Putamen (tissue), 1 donor: ENCODE measurements at places on chromosomes 2 and 18.

- no peak for DNase-seq
Measured at GRCh38 chr2:182281276-182281675, 145.6 kb downstream of the PDE1A start.

DNA sequence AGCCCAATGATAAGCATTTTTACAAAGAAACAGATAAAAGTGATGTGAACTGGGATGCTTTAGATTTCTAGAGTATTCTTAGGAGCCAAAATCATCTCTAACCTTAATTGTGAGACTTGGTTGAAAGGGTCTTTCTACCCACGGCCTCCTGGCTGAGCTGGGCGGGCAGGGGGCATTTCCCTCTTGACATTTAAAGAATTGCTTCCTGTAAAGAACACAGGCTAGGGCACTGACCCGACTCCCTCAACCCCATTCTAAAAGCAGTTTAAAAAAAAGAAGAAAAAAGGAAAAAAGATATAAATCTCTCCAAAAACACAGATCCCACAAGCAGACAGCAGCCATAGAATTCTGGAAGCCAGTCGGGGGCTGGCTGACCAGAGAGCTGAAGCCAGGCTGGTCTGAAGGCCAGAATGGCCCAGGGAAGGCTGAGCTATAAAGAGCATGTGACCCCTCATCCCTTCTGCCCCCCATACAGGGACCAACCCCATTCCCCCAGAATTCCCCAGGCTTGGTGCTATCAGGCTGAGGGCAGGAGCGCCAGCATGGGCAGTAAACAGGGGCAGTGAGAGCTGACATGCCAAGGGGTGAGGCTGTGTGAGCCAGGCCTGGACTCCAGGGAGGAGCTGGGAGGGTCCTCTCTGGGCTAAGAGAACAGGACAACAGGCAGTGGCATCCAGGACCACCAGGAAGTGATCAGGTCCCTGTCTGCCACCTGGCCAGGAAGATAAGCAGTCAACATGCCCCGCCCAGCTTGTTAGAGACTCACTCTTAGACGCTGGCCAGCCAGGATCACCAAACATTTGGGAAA lies 188.5 kb downstream of the HDAC4 start:
- no peak for DNase-seq

DNA sequence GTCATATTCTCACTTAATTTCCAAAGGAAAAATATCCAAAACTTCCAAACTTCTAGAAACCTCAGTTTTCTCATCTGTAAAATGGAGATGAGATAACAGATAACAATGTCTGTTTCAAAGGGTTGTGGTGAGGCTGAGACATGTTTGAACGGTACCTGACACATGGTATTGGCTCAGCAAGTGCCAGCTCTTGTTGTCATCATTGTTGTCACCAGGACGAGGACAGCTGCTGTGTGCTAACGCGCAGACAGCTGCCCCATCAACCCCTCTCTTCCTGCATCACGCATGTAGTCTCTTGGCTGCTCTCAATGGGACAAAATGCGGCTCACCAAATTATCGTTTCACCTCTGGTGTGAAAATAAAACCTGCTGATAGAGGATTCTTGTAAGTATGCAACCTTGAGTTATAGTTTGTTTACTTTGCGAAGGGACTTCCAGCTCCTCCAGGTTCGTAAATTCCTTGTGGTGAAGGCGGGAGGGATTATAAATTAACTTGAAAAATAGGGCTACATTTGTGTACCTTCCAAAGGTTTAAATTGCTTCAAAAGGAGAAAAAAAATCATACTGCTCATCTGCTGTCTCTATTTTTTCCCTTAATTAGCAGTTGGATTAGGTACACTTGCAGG lies 605.4 kb downstream of the BCL11A start:
- DNase-seq: no peak

GRCh38 chr2:139684286-139684860 lies 904.2 kb upstream of the NXPH2 start:
- no peak for DNase-seq

DNA sequence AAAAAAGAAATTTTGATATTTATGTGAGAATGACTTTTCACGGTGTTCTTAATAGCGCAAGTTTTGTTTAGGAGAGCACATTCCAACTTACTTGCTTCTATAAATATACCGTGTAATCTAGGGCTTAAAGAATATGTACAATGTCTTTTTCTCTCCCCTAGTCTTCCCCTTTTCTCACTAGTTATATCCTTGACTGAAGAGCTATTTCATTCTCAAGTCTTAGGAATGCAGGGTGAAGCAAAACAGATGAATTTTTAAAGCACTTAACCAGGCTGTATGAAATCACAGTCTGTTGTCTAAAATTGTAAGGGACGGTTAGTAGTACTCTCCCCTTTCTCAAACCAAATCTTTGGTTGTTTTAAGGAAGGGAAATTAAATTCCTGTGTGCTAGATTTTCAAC lies 29.6 kb upstream of the SLC30A6 start:
- DNase-seq: no peak

DNA sequence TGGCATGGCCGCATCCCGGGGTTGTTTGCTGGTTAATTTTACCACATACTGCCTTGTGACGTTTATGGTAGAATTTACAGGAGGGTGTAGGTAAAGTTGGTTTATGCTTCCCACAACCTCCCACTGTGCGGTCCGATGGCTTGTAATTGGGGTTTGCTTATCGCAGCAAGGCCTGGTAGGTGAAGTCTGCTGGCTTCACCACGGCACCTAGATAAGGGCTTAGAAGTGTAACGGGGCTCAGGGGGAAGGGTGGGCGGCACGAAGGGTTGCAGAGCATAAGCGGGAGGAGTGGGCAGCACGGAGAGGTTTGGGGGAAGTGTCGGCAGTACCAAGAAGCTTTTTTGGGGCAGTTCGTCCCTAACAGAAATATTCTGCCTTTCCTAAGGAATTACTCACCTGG lies 39.0 kb upstream of the TMEM131 start:
- no peak for DNase-seq

DNA sequence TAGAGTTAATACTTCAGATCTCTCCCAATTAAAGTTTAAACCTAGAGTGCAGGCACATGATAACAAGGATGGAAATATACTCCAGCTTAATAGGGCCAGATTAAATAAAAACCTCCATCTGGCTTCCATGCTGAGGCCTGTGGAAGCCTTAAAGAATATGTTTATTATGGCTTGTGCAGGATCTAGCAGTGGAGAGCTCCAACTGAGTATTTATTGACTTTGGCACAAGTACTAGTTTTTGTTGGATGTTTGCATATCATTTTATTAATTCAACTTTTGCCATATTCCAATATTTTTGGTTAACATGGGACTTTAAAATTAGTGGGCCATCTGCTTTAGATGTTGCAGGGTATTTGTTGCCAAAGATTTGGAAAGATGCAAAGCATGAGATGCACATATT lies 860.4 kb upstream of the SOX11 start:
- no peak for DNase-seq

DNA sequence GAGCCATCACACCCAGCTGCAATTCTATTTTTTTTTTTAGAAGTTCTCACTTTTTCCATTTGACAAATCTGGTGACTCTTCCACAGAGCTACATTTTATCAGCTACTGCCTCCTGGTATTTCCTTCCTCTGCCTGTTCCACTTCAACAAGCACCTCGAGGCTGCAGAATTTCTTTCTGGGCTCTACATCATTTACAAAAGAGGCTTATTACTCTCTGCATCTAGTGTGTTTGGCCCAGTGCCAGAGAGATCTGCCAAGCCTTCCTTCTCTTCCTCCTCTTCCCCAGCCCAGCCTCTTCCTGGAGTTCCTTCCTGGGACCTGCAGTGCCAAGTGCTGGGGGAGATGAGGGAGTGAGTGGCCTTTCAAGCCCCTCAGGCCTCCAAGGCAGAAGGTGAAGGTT lies 119.6 kb upstream of the ITGA6 start:
- DNase-seq: no peak

DNA sequence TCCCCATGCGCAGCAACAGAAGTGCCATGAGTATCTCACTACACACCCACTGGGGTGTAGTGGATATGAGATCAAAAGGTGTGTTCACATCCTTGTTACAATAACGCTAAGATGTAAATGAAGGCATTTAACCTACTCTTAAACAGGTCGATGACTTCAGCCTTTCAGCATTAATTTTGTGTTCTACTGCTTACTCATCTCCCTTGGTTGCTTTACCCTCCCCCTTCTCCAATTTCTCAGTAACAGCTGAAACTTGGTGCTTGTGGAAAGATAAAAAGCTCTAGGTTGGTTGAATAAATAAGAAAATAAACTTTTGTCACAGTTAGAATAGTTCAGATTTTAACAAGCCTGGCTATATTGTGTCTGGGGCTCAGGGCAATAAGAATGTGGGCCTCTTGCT lies 147.5 kb upstream of the SESTD1 start:
- DNase-seq: no peak

DNA sequence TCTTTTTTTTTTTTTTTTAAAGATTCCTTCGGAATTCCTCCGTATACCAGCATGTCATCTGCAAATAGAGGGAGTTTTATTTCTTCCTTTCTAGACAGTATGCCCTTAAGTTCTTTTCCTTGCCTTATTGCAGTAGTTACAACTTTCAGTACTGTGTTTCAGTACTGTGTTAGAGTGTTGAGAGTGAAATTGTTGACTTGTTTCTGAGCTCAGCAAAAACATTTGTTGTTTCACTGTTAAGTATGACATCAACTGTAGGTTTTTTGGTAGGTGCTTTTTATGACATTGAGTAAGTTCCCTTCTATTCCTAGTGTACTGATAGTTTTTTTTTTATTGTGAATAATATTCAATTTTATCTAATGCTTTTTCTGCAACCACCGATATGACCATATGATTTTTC lies 43.9 kb downstream of the ACVR2A start:
- DNase-seq: no peak

DNA sequence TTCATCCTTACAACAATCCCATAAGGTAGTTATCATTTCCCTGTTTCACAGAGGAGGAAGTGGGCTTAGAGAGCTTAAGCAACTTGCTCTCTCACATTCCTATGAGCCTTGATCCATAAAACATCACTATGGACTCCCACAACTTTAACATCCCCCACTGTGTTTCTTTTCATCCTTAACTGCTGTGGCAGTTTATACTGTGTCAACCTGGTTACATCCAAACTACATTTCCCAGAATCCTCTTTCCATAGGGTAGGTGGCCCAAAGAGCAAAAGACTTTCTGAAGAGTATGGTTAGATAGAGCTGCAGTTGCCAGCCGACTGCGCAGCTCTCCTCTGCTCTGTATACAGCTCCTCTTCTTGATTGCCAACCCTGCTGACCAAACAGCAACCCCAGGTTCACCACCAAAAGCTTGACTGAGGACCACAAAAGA lies 22.5 kb downstream of the MAP3K2 start:
- DNase-seq: no peak

DNA sequence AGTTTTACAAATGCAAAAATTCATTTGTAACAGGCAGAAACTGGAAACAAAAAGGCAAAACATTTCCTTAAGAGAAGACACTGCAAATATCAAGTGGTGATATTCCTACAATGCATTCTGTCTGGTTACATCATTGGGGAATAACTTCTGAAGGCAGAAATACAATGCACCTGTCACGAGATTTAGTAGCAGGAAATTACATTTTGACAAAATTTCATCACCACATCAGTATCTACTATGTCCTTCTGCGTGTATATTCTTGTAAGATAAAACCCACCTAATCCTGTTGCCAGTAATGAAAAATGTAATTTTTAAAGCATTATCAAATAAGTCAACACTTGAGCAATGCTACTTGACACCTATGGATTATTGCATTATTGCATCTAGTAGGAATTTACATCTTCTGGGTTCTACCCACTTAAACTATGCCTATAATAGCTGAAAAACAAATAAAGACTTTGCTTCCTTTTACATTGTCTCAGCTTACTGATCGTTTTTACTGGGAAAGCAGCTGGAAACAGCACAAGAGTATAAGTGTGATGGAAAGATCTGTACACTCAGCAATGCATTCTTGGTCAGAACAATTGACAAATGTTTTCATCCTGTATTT lies 59.5 kb downstream of the IRS1 start:
- DNase-seq: no peak

DNA sequence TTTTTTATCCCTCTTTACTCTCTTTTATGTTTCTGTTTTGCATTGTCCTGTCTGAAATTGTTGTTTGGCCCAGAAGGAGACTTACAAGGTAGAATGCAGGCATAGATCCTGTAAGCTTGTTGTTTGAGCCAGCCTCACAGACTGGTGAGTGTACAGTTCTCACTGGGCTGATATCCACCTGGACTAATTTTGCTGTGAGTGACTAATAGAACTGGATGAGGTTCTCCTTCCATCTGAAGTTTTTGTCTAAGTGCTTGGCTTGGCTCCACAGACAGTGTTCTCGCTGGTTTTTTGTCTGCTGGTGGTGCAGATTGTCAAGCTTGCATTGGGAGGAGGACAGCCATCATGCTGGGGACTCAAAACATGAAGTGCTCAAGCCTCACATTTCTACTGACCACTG lies 495.7 kb downstream of the TSN start:
- DNase-seq: no peak

DNA sequence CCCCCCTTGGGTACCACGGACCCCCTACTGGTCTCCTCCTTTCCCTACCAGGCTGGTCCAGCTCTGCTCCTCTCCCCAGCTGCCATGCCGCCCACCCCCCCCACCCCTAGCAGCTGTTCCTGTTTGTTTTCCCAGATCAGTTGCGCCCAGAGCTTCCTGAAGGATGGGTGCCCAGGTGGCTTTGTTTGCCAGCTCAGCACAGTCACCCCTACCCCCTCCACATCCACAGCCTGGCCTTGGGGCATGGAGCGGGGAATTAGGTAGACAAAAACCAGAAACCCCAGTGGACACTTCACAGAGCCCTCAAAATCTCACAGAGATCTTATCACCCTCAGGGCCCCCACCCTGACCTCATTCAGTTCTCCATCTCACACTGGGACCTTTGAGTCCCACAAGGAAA lies 3.7 kb upstream of the CRYBA2 start:
- DNase-seq: no peak

DNA sequence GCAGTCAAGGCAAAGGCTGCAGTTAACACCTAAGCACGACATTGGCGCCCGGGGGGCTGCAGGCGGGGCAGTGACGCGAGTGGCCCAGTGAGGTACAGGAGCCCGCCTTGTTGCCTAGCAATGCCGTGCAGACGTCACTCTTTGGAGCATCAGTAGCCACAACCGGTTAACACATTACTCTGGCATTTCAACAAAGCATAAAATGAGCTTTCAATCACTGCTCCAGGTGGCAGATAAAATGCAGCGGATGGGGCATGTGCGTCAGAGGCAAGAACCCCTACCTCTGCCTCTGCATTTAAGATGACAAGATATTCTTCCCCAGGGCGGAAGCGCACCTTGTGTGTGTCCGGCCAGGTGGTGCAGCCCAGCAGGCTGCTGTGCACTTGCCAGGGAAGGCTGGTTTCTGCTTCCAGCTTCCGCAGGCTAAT lies 139.4 kb downstream of the MTCL1 start:
- DNase-seq: peak; percentile 44

DNA sequence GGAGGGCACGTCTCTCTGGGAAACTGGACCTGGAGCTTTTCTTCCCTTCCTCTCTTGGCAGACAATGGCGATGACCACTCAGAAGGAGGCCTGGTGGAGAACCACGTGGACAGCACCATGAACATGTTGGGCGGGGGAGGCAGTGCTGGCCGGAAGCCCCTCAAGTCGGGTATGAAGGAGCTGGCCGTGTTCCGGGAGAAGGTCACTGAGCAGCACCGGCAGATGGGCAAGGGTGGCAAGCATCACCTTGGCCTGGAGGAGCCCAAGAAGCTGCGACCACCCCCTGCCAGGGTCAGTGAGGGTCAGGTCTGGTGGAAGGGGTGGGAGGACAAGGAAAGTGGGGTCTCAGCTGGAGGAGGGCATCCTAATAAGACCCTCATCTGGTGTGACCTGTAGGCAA lies 27.3 kb downstream of the IGFBP2 start:
- DNase-seq: no peak

- no peak for DNase-seq
Measured at GRCh38 chr2:12032975-12033374, 286.5 kb downstream of the LPIN1 start.

GRCh38 chr2:235283246-235283645 lies 210.6 kb upstream of the AGAP1 start:
- DNase-seq: no peak

- no peak for DNase-seq
Measured at GRCh38 chr2:73984203-73984921, at the start of gene TET3. Gene TET3, plus strand, starts transcription at chr2:73984910. Its CDS starts 1,494 bp downstream, at chr2:73986404.
